ENCODE measurements at places on chromosomes 11 and 22.

GRCh38 chr11:124799348-124800225 is 619 bp downstream of the MSANTD2 start:
- DNase-seq = peak; percentile 31

DNA sequence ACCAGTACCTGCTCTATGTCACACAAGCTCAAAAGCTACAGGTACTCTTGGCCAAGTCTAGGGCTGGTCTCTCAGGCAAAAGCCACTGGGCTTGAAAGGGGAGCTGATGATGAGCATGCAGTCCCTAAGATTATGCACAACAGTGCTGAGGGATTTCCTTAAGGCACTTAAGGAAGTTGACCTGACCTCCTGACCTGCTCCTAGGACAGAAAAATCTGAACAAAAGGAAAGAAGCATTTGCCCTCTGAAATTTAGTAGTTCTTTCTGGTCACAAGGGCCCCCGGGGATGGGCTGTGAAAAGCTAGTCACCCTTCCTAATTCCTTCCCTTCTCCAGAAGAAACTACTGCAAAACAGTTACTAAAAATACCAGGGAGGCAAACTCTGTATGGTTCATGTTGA is 83.6 kb upstream of the PHOX2A start:
- no peak for DNase-seq

GRCh38 chr11:112315057-112315720 is 54.5 kb upstream of the PLET1 start:
- no peak for DNase-seq

- DNase-seq = no peak
Observed at GRCh38 chr22:41848468-41848867, 15.6 kb downstream of the SREBF2 start.

GRCh38 chr11:121766991-121767390 is 314.2 kb upstream of the SORL1-AS1 start:
- DNase-seq = no peak

- DNase-seq = no peak
Observed at GRCh38 chr11:91513734-91514133, 710.9 kb upstream of the FAT3 start.

DNA sequence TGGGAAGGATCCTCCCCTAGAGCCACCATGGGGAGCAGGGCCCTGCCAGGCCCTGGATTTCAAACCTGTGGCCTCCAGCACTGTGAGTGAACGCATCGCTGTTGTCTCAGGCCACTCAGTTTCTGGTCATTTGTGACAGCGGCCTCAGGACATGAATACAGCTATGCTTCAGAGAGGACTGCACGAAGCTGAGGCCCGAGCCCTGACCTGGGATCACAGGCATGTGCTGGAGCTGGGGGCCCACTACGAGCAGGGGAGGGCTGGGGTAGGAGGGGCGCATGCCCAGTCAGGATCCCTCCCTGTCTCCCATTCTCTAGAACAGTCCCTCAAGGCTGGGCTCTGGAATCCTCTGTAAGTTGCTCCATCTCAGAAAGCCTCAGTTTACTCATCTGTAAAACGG is 242.1 kb downstream of the CTTN start:
- no peak for DNase-seq
